ENCODE measurements at places on chromosomes 7 and 10.

GRCh38 chr7:96200740-96201139 lies 121.2 kb downstream of the SLC25A13 start:
- DNase-seq: no peak

GRCh38 chr10:52526251-52526823 lies 212.3 kb downstream of the DKK1 start:
- no peak for DNase-seq

DNA sequence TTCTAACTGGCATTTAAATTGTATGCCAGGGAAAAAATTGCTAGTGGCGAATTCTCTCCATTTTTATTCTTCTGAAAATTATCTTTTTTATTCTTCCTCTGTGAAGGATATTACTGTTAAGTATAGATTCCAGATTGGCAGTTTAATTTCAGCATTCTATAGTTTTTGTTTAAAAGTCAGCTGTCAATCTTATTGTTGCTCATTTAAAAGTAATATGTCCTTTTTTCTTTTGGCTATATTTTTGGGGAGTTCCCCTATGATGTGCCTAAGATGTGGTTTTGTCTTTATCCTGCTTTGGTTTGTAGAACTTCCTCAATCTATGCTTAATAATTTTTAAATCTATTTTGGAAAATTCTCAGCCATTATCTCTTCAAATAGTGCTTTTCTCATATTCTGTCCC lies 135.9 kb downstream of the ARHGAP12 start:
- peak; percentile 8 for DNase-seq

GRCh38 chr7:25208525-25209221 lies 19.6 kb downstream of the NPVF start:
- DNase-seq: no peak

- no peak for DNase-seq
These were observed 56.5 kb upstream of the DNAJB6 start for GRCh38 chr7:157280216-157280841.

- DNase-seq: no peak
These were observed 1.1 kb upstream of the TARP start for GRCh38 chr7:38274486-38274885.

- DNase-seq: no peak
These were observed 45.2 kb downstream of the NSUN6 start for GRCh38 chr10:18606051-18606695.

- no peak for DNase-seq
These were observed 116.5 kb upstream of the RAB11FIP2 start for GRCh38 chr10:118163217-118163616.

DNA sequence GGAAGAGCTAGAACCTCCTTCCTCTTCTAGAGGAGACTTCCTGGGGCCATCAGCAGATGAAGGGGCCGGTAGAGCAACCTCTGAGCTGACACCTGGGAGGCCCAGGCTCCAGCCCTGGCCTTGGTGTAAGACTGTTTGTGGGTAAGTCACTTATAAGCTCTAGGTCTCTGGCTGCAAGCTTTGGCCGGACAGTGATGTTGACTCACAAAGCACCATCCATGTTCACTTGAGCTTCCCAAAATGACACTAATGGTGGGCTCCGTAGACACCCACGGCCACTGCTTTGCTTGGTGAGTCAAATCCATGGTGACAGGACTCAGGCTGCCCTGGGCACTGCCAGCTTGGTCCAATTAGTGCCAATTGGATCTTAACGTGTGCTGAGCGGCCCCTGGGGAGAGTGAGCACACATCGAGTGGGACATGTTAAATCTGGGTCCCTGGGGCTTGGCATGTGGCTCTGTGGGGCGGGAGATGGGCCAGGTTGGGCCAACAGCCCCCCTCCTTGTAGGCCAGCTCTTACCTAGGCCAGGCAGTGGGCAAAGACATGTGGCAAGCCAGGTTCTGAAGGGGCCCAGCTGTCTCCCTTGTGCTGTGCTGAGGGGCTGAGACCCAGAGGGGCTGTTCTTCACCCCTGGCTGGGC lies 16.7 kb downstream of the NEURL1 start:
- no peak for DNase-seq

DNA sequence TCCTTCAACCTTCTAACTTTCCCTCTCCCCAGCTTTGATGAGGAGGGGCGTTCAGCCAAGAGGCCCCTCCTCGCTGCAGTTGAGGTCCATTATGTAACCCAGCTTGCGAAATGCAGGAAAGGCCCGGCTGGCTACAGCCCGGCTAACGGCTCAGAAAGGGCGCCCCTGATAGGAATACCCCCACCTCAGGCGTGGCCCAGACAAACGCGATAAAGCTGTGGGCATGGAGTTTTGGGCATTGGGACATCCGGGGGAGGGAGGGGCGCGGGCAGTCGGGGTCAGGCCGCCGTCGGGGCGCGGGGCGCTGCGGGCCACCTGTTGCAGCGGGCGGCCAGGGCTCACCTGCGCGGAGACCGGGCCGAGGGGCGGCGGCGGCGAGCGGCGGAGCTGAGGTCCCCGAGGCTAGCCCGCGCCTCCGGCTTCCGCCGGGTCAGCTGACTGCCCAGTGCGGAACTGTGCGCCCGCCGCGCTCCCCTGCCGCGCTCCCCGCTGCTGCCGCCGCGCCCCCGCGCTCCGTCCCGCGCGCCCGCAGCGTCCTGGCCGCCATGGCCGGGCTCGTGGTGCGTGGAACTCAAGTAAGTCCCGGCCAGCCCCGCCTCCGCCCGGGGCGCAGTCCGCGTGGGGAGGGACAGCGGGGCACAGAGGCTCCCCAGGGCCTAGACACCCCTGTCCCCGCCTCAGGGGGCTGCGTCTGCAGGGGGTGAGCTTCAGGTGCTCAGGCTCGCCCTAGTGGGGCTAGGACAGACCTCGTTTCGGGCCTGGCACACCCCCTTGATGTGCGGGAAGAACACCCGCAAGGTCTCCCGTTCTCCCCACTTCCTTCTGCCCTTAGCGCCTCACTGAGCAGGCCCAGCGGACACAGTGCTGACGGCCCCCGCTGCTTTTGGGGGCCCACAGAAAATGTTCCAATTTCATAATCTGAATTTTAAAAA lies at the start of gene LRMDA:
Gene LRMDA (plus strand): TSS at position 445 of the 932 bp plus-strand sequence.
- peak; percentile 67 for DNase-seq

GRCh38 chr7:69739931-69740431 lies 141.7 kb downstream of the AUTS2 start:
- DNase-seq: peak; percentile 31

GRCh38 chr10:49571388-49571787 lies 32.5 kb upstream of the ERCC6 start:
- no peak for DNase-seq

- DNase-seq: peak; percentile 34
These were observed 200.3 kb upstream of the PRSS1 start for GRCh38 chr7:142548978-142549377.

GRCh38 chr7:124029396-124030188 lies 3.3 kb downstream of the TMEM229A start:
- DNase-seq: no peak

- DNase-seq: no peak
These were observed 162.9 kb upstream of the AOAH start for GRCh38 chr7:36887233-36887632.

DNA sequence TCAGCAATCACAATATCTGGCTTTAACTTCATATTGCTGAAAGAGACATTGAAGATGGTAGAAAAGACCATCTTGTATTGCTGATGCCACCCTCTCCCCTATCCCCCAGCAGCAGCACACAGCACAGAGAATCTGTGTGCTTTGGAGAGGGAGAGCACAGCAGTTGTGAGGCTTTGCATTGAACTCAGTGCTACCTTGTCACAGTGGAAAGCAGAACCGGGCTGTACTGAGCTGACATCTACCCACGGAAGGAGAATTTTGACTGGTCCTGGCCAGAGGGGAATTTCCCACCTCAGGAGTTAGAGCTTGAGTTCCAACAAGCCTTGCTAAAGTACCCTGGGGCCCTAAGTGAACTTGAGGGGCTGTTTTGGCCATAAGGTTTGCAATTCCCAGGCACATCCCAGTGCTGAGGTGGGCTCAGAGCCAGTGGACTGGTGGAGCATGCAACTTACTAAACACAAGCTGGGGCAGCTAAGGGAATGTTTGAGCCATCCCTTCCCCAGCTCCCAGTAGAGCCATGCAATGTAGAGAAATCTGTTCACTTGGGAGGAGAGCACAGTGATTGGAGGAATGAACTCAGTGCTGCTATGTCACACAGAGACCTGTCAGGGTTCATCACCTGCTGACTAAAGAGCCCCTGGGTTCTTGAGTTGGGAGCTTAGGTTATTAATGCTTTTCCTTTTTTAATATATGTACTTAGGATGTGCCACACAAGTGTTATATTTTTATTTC lies 62.1 kb downstream of the OR13A1 start:
- DNase-seq: no peak

GRCh38 chr10:88995156-88995876 lies 4.7 kb downstream of the FAS start:
- no peak for DNase-seq

DNA sequence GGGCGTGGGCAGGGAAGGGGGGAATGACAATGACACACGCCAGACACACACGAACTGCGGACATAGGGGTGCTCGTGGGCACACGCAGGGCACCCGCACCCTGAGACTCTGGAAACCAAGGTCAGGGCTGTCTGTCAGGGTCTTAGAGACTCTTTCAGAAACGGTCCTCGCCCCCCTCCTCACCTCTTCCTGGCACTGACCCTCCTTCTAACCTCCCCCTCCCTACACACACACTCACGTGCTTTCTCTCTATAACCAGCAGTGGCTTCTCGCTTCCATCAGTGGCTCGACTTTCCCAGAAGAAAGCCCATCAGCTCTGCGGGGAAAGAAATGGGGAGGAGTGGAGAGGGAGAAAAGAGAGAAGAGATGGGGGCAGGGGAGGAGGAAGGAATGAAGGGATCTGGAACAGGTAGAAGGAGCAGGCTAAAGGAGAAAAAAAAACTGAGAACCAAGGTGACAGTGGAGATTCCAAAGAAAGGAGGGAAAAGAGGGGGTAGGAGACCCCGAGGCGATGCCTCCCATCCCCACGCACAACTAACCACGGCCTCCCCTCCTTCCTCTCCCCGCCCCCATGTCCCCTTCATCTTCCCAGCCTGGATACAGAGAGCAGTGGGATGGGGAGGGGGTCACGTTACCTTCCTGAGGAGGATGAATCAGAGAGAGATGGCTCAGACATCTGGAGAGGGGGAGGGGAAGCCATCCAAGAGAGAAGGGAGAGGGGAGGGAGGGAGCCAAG lies 1.7 kb upstream of the VGF start:
- no peak for DNase-seq

DNA sequence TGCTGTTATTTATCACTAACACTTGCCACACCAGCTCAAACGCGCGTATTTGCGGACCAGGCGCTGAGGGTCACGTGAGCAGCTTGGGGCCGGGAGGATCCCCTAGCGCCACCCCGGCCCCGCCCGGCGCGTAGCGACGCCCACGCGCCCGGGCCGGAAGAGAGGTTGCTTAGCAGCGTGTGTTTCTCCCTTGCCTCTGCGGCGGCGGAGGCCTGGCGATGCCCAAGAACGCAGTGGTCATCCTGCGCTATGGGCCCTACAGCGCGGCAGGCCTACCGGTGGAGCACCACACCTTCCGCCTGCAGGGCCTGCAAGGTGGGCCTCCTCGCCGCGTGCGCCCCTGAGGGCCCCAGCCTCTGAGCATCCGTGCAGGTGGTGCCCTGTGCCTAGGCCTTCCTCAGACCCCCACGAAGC lies at the start of gene C10orf53:
Gene C10orf53 (plus strand): TSS at position 172 of the 414 bp plus-strand sequence. CDS start 47 bp downstream, at position 219.
- DNase-seq: peak; percentile 39

DNA sequence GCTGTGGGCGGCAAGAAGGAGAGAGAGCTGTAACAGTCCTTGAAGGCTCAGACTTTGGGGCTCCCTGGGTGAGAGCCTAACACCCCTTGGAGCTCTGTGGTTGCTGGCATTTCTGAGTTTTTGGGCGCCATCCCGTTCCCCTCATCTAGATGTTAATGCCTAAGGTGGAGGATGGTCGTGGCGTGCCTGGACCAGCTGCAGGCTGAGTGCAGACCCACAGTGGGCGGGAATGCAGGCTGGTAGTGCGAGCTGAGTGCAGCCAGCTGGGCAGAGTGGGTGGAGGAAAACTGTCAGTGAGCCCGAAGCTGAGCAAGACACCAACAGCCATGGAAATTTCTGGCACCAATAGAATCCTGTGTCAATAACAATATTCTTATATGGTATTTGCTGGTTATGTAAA lies 403.0 kb downstream of the ANKRD7 start:
- no peak for DNase-seq

DNA sequence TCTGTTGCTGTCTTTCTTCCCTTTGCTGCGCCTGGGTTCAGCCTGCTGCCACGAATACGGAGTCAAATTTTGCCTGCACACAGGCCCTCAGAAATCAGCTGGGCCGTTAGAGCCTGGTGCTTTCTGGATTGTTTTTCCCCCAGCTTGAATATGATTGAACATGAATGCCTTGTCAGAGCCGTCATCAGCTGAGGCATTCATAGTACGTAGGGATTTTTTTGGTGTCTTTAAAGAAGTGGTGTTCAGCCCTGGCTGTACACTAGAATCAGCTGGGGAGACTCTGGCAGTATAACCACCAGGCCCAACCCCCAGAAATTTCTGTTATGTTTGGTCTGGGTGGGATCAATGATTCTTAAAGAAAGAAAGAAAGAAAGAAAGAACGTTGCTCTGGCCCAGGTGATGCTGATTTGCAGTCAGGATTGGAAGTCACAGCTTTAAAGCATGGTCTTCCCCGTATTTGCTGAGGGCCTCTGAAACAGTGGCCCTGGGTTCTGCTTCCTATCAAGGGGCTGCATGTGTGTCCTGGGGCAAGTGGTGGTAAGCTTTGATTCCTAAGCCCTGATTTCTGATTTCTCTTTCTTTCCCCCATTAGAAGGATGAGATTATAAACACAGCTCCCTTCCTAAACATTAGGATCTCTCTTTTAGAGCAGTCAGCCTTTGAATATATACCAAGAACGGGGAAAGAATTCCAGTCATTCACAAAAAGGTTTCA lies 24.7 kb downstream of the NUB1 start:
- DNase-seq: no peak

- no peak for DNase-seq
These were observed 24.3 kb downstream of the CBLL1 start for GRCh38 chr7:107768263-107768662.

- DNase-seq: no peak
These were observed 123.8 kb upstream of the KMT2E start for GRCh38 chr7:104890216-104890615.

GRCh38 chr10:29569795-29570194 lies 65.0 kb downstream of the SVIL start:
- DNase-seq: no peak

DNA sequence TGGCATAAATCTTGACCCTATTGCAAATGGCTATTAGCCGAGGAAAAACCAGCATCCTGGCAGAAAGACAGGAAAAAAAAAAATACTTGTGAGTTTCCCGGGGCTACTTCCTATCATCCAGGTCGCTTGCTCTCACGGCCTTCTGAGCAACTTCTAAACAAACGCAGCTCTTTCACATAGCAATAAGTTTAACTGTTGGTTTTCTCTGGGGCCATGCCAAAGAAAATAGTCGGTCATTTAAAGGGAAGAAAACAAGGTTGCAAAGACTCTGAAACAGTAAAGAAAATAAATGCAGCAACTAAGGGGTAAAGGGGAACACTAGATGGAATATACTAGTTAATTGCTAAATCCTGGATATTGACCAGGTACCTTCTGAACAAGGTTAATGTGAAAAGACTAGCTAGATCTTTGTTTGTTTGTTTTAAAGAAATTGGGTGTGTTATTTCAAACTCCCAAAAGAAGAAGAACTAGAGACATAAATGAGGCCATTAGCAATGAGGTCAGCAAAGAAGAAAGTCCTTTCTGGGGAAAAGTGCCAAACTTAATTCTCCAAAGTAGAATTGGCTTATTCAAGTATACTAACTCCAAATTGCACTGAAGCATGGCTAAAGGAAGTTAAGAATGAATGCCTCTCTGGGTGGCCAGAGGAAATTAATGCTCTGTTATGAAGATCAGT lies 54.2 kb downstream of the SLC39A12 start:
- no peak for DNase-seq

Data from common myeloid progenitor, CD34-positive (primary cell).